ENCODE measurements at places on chromosomes 7 and 10.
A peak's percentile ranks its signal among the peaks of the same experiment; 100 is the strongest.

DNA sequence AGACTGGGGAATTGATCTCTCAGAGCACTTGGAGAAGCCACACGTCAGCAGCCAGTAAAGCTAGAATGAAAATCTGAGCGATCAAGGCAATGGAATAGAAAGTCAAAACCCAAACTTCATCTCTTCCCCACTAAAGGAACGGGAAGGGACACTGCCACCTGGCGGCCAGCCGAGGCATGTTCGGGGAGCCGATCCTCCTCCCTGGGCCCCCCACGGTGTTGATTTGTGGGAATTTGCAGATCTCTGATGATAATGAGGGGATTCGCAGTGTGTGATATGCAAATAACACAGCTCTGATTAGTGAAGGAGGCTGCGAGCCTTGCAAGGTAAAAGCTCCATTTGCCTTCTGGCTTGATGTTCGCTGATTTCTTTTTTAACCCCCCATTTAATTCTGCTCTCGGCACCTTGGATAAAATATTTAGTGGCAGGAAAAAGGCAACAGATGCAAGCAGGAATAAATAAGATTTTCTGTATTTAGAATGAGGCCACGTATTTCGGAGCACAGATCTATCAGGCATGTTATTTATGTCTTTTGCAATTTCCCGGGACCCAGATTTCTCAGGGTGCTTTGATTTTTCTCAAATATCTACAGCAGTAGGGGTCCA is 258.6 kb downstream of the PAXIP1 start:
- no peak for DNase-seq

GRCh38 chr7:157441023-157441399 is 104.2 kb downstream of the DNAJB6 start:
- no peak for DNase-seq

- no peak for DNase-seq
Observed at GRCh38 chr7:71472962-71473361, 341.0 kb downstream of the GALNT17 start.

- no peak for DNase-seq
Observed at GRCh38 chr7:40538281-40538680, 403.5 kb downstream of the SUGCT start.

- DNase-seq: peak; percentile 76
Observed at GRCh38 chr7:128448751-128449302, 6.9 kb upstream of the HILPDA start.

DNA sequence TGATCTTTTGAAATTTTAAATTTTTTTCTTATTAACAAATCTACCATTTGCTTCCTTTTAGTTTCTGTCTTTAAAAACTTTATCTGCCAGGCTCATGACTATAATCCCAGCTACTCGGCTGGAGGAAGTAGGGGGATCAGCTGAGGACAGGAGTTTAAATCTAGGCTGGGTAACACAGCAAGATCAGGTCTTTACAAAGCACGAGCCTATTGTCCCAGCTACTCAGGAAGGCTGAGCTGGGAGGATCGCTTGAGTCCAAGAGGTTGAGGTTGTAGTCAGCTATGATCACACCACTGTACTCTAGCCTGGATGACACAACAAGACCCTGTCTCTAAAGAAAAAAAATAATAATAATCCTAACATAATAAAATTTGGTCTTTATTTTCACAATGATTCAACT is 17.5 kb downstream of the DPY19L1 start:
- no peak for DNase-seq

- DNase-seq: peak; percentile 68
Observed at GRCh38 chr10:113854761-113855588, 514 bp downstream of the NHLRC2 start.

- no peak for DNase-seq
Observed at GRCh38 chr7:136105191-136105590, 128.0 kb upstream of the MTPN start.

DNA sequence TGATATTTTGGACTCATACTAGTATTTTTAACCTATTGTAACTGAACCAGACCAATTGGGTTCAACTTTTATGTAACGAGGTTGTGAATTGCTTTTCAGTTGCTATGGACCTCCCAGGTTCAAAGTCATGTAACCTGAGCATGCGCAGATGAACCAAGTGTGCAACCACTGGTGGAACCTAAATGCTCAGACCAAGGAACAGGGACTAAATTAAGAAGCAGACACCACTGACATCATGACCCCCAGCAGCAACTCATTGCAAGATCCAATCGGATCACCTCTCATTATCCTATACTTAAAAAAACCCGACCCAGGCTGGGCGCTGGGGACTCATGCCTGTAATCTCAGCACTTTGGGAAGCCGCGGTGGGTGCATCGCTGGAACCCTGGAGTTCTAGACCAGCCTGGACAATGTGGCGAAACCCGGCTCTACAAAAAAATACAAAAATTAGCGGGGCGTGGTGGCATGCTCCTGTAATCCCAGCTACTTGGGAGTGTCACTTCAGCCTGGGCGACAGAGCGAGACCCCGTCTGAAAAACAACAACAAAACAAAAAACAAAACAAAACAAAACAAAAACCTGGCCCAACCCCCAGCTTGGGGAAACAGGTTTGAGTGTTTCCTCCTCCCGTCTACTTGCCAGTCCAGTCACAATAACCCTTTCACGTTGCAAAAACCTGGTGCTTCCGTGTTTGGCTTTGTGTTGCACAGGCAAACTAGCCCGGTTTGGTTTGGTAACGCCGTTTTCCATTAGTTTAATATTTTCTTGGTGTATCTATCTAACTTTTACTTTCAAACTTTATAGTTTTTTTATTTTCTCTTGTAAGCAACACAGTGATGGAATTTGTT is 11.3 kb upstream of the ZNF518A start:
- DNase-seq: no peak

GRCh38 chr10:130766071-130766470 is 545.5 kb downstream of the TCERG1L start:
- DNase-seq: no peak

- DNase-seq: no peak
Observed at GRCh38 chr10:25877296-25877695, 56.7 kb upstream of the MYO3A start.

DNA sequence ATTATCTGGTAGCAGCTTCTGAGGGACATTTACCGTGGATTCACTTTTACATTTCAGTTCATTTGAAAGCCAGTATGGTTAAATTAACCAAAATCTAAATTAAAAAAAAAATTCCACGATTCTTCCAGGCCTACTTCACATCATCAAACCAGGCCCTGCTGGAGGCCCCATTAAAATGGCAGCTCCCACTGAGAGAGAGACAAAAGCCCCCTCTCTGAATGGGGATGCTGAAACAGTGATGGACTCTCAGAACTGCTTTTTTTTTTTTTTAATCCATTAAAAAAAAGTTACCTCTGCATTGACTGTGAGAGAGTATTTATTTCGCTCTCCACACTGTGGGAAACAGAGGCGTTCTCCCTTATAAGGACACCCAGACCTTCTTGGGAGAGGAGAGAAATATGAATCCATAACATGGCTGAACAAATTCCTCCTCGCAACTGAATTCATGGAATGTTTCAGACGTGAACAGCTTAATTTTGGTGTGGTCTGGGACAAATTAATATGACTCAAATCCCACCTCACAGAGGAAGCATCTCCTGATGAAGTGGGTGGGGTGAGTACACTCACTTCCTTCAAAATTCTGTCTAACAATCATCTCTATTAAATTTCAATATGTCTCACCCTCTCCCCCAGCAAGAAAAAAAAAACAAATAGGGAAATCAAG is 73.5 kb downstream of the SAMD9 start:
- DNase-seq: no peak

GRCh38 chr10:121942749-121943416 is 15.1 kb upstream of the ATE1 start:
- DNase-seq: peak; percentile 60

- DNase-seq: peak; percentile 62
Observed at GRCh38 chr7:51160990-51161615, 155.5 kb downstream of the COBL start.

- peak; percentile 79 for DNase-seq
Observed at GRCh38 chr10:50387732-50388073, 136.4 kb upstream of the ASAH2 start.

GRCh38 chr7:4731803-4732202 is 43.6 kb upstream of the AP5Z1 start:
- no peak for DNase-seq

DNA sequence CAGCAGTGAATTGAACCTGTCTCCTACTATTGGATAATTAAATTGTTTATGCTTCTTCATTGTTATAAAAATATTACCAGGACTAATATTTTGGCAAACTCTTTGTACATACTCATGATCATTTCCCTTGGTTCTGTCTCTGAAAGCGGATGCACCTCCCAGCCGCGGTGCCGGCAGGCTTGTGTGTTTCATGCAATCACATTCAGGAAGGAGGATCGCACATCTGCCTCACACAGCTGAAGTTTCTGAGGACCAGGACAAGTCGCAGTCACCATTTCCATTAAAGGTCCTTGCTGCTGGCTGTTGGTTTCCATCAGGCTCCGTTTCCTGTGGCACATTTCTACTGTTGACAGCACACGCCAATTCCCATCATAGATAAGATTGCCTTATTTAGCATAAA is 117.8 kb upstream of the SHH start:
- no peak for DNase-seq

DNA sequence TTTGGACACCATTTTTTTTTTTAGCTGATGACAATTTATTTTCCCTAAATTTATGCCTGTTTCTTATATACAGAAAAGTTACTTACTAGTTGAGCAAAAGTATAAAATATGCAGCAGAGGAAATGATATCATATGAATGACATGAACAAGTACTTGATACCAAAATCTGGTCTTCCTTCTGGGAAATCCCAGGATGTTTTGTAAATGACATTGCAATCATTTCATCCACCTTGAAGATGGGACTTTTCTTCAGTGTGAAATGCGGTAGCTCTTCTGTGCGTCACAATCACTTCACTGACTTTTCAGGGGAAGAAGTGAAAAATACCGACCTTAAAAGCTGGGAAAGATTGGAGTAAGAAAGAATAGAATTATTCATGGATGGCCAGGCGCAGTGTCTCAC is 23.8 kb downstream of the C1QL3 start:
- DNase-seq: peak; percentile 4

GRCh38 chr10:132498562-132499366 is 38.8 kb upstream of the INPP5A start:
- DNase-seq: no peak

- no peak for DNase-seq
Observed at GRCh38 chr7:157555944-157556641, 219.3 kb downstream of the DNAJB6 start.

GRCh38 chr10:50577010-50577409 is 46.7 kb downstream of the SGMS1 start:
- peak; percentile 28 for DNase-seq

DNA sequence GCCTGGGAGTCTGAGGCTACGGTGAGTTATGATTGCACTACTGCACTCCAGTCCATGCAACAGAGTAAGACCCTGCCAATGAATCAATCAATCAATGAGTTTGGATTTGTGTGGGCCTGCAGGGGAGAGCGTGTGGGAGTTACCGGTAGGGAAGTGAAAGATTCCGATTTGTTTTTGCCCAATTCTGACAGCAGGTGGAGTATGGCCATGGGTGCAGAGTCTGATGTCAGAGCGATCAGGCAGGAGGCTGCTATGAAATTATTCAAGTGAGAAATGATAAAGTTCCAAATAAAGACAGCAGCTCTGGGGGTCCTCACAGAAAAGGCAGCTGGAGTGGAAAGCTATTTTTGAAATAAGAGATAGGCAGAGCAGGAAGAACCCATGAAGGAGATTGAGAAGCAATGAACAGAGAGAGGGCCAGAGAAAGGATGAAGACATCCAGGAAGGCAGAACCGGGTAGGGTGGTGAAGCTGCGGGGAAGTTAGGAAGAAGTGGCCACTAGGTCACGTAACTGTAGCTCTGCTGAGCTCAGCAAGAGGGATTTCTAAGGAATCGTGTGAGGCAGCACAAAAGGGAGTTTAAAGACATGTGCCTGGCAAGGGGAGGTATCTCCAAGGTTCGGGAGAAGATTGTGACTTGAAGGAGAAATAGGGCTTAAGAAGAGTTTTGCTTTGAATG is 93.7 kb upstream of the NMT2 start:
- no peak for DNase-seq

GRCh38 chr10:125857185-125857760 is 23.8 kb downstream of the DHX32 start:
- no peak for DNase-seq

- DNase-seq: no peak
Observed at GRCh38 chr7:30159163-30159562, 24.4 kb downstream of the MTURN start.

DNA sequence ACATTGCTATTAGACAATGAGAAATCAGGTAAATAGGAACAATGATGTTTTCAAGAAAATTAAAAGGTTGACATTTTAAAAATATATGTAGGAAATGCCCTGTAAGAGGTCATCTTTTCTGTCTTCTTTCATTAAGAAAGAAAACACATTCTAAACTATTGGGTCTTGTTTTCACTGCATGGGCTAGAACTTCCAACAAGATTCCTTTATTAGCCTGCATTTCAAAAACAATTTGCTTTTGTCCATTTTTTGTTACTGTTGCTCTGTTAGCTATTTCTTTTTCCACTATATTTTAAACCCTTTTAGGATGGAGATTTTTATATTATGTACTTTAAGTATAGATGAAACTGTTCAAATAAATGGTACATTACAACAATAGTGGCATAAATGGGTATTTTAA is 9.2 kb downstream of the REEP3 start:
- DNase-seq: no peak

GRCh38 chr7:39465055-39465929 is 100.9 kb upstream of the YAE1 start:
- DNase-seq: peak; percentile 16

- DNase-seq: no peak
Observed at GRCh38 chr7:73429215-73429614, 4.4 kb upstream of the FZD9 start.

- DNase-seq: no peak
Observed at GRCh38 chr7:1076184-1077072, 11.5 kb upstream of the GPER1 start.

DNA sequence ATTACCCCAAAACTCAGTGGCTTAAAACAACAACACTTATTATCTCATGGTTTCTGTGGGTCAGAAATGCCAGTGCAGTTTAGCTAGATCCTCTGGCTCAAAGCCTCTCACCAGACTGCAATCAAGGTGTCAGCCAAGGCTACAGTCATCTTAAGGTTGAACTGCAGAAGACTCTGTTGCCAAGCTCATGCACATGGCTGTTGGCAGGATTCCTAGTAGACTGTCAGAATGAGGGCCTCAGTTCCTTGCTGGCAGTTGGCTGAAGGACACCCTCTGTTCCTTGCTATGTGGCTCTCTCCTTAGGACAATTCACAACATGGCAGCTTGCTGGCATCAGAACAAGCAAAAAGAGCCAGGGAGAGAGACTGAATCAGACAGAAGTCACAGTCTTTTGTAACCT is 34.7 kb downstream of the TOMM7 start:
- no peak for DNase-seq

- DNase-seq: peak; percentile 35
Observed at GRCh38 chr7:142711746-142712616, 37.3 kb upstream of the PRSS1 start.

DNA sequence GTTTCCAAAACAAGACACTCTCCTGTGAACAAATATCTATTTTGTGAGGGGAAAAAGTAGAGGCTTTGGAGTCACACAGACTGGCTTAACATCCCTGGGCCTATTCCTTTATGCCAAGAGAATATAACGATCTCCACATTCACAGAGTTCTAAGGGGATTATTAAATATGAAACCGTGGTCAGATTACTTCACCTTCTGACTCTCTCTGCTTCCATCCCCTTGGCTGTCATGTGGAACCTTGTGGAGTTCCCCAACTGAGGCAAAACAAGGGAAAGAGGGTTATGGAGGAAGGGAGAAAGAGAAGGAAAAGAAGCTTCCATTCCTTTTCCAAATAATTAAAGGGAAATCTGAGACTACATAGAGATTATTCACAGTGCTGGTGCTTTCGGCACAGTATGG is 55.5 kb upstream of the ATP6V0A4 start:
- no peak for DNase-seq

GRCh38 chr7:22633954-22634474 is 93.0 kb upstream of the IL6 start:
- DNase-seq: no peak

Data from inflammatory macrophage treated with lipopolysaccharide for 1 hour (primary cell).